ENCODE measurements at places on chromosomes 2 and 18. TPM values are rescaled to one million over a fixed set of nuclear protein-coding genes. Genes with fewer than 3 reads are reported as not detected.

Gene MAB21L4
- total RNA-seq: 68.8 TPM

Gene ZSWIM2
- total RNA-seq: not detected

Gene EIF2AK2
- total RNA-seq: 61.2 TPM

Gene CXCR1
- total RNA-seq: not detected

Gene VAMP8
- total RNA-seq: 124 TPM

- H3K4me3 ChIP-seq: peak within 1 kb of the TSS; percentile 89
- H3K27ac ChIP-seq: peak within 1 kb of the TSS; percentile 21
- no peaks in the 10 kb centered on the region for H3K36me3 ChIP-seq
- DNase-seq: peak; percentile 79
- peaks cover 30% of the 10 kb centered on the region for H3K4me1 ChIP-seq
These were observed at the start of gene STEAP3 for GRCh38 chr2:119223521-119224390. Gene STEAP3 (plus strand): TSS chr2:119223834. CDS start chr2:119231013, 7,179 bp downstream.

DNA sequence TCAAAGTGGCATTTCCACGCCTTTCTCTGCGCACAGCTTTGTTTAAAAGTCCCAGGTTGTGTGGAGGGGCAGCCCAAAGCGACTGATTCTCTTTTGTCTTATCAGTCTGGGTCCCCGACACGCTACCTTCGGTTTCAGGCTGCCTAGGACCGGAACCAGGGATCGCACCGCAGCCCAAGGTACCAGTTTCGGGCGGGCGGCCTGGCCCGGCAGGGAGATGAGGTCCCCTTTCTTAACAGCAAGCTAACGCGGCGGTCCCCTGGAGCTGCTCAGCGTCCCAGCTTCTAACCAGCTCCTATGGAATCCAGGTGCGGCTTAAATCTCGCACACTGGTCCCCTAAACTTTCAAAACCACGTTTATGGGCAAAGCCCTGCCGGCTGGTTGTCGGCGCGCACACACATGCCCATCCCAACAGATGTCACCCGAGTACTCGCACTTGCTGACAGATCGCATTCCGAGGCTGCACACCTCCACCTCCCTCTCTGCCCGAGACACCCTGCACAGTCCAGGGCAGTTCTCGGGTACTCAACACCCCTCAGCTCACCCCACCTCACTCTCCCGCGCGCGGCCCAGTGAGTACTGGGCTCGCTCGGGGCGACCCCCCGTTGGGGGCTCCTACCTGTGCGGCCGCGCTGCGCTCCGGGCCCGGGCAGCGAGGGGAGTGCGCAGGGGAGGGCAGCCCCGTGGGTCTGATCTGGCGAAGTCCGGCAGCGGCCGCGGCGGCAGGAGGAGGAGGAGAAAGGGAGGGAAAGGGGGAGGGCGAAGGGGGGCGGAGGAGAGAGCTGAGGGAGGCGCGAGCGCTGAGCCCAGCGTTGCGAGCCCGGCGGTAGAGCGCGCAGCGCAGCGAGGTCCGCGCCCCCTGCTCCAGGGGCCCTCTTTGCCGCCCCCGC is at the start of gene EFEMP1:
Gene EFEMP1, minus strand, starts transcription at position 692 of the 891 bp plus-strand sequence. CDS start 1,342 bp downstream, outside the sequence.
- H3K27ac ChIP-seq: no peak within 1 kb of the TSS
- H3K4me1 ChIP-seq: peaks cover 6% of the 10 kb centered on the region
- DNase-seq: peak; percentile 80
- H3K36me3 ChIP-seq: no peaks in the 10 kb centered on the region
- H3K4me3 ChIP-seq: peak within 1 kb of the TSS; percentile 62
- H3K27me3 ChIP-seq: peaks cover 22% of the 10 kb centered on the region

GRCh38 chr18:66994790-66995189 is 390.9 kb upstream of the CDH19 start:
- no peak for DNase-seq
- no peaks in the 10 kb centered on the region for H3K4me1 ChIP-seq
- no peaks in the 10 kb centered on the region for H3K27me3 ChIP-seq

- H3K4me3 ChIP-seq: no peak overlapping the region
- H3K27ac ChIP-seq: no peak overlapping the region
- H3K36me3 ChIP-seq: no peaks in the 10 kb centered on the region
- no peaks in the 10 kb centered on the region for H3K27me3 ChIP-seq
These were observed 140.1 kb downstream of the NR4A2 start for GRCh38 chr2:156192468-156192867.

GRCh38 chr18:30999186-30999585 is 43.4 kb downstream of the DSC3 start:
- no peaks in the 10 kb centered on the region for H3K4me1 ChIP-seq
- H3K27me3 ChIP-seq: no peaks in the 10 kb centered on the region
- no peak overlapping the region for H3K4me3 ChIP-seq
- H3K27ac ChIP-seq: no peak overlapping the region
- H3K36me3 ChIP-seq: no peaks in the 10 kb centered on the region

DNA sequence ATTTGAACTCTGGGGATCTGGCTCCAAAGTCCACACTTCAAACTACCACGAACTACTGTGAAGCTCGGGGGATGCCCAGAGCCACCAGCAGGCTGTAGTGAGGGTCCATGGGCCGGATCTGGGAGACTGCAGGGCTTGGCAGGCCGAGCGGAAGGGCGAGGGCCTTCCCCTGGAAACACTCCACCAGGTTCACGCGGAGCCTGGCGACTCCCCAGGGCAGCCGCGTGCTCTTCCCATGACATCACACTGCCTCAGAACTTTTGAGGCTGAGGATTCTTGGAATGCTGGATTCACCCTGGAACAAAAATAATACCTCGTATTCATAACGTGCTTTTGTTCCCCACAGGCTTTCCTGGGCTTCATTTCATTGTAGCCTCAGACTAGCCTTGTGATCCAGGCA is 201.0 kb downstream of the SMAD7 start:
- H3K4me3 ChIP-seq: no peak overlapping the region
- H3K27me3 ChIP-seq: no peaks in the 10 kb centered on the region
- H3K36me3 ChIP-seq: no peaks in the 10 kb centered on the region
- DNase-seq: no peak

DNA sequence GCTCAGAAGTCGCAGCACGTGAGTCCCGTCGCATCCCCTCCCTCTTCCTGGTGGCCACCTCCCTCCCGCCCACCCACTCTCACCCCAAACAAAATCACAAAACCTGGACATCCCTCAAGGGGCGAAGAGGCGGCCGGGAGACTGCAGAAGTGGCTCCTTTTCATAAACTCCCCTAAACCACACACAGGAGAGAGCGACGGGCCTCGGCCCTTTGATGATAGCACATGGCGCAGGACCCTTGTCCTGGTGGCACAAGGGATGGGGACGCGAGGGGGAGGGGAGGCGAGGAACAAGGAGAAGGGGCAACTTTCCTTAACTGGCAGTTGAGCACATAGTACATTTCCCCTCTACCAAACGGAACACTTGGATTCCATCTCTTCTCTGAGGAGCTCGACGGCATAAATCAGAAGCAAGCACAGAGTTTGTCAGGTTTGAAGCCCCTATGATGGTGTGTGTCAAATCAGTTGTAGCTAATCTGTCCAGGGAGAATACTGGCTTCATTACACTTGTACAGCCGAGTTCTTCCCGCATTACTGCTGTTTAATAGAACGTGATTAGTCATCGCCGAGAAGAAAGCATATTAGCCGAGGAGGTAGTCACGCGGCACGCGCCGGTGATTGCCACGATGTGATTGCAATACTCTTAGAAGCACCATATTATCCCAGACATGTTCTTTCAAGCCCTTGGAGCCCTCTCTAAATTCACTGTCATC is 43.8 kb downstream of the GBX2 start:
- H3K27me3 ChIP-seq: no peaks in the 10 kb centered on the region
- no peaks in the 10 kb centered on the region for H3K4me1 ChIP-seq
- DNase-seq: no peak

All from PC-9 (cell line).